SK-N-SH (cell line): ENCODE measurements at places on chromosomes 7 and 10.

GRCh38 chr7:137485818-137486217 is 142.3 kb upstream of the PTN start:
- no peaks in the 10 kb centered on the region; the same call in 1 of the 2 replicates for H3K4me1 ChIP-seq
- no peak overlapping the region for H3K4me3 ChIP-seq
- H3K27me3 ChIP-seq: no peaks in the 10 kb centered on the region
- H3K27ac ChIP-seq: no peak overlapping the region

GRCh38 chr10:58435297-58435985 is 50.2 kb downstream of the TFAM start:
- no peak overlapping the region for H3K4me3 ChIP-seq
- H3K27ac ChIP-seq: peak overlapping the region; percentile 89
- H3K4me1 ChIP-seq: peaks cover 13% of the 10 kb centered on the region
- no peak for DNase-seq

DNA sequence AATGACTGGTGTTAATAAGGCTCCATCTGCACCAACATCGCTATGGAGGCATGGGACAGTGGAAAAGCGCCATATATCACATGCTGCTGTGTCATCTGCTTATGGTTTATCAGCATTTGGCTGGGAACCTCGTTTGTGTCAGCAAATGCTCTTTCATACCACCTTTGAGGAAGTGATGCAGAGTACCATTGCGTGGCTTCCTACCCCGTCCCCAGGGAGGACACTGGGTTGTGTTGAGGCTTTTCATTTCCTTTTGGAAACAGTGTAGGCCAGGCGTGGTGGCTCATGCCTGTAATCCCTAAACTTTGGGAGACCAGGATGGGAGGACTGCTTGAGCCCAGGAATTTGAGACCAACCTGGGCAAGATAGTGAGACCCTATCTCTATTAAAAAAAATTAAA is 6.8 kb downstream of the TACR2 start:
- peaks cover 21% of the 10 kb centered on the region for H3K4me1 ChIP-seq
- no peaks in the 10 kb centered on the region for H3K36me3 ChIP-seq
- DNase-seq: no peak
- no peaks in the 10 kb centered on the region for H3K27me3 ChIP-seq

GRCh38 chr7:53812135-53812534 is 730.0 kb upstream of the VSTM2A start:
- no peaks in the 10 kb centered on the region for H3K36me3 ChIP-seq
- DNase-seq: no peak
- no peak overlapping the region for H3K4me3 ChIP-seq

GRCh38 chr7:2049782-2050510 is 182.8 kb downstream of the MAD1L1 start:
- H3K27ac ChIP-seq: no peak overlapping the region
- no peak for DNase-seq
- H3K4me1 ChIP-seq: peaks cover 17% of the 10 kb centered on the region; the same call in 1 of the 2 replicates
- no peaks in the 10 kb centered on the region for H3K27me3 ChIP-seq
- H3K36me3 ChIP-seq: no peaks in the 10 kb centered on the region
- H3K4me3 ChIP-seq: no peak overlapping the region

GRCh38 chr7:158784270-158784669 is 45.0 kb downstream of the ESYT2 start:
- H3K27me3 ChIP-seq: no peaks in the 10 kb centered on the region
- no peak overlapping the region for H3K4me3 ChIP-seq
- peaks cover 57% of the 10 kb centered on the region for H3K36me3 ChIP-seq
- no peak for DNase-seq

DNA sequence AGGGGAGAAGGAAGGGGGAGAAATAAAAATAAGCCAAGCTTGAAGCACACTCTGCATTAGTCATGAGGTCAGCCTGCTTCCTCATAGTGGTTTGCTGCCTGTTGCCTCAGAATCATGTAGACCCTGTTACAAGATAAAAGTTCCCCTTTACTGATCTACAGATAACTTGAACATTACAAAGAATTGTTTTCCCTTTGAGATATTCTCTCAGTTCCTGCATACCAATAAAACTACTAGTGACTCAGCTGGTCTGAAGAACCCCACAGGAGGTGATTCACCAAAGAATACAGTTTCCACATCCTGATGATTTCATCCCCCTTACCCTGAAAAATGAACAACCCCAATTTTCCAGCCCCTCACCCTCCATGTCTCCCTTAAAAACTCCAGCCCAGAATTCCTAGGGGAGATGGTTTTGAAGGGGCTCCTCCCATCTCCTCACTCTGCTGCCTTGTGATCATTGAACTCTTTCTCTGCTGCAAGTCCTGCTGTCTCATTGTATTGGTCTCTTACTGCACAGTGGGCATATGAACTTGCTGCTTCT is 31.5 kb upstream of the NRP1 start:
- H3K36me3 ChIP-seq: no peaks in the 10 kb centered on the region
- H3K27ac ChIP-seq: peak overlapping the region; percentile 95
- H3K27me3 ChIP-seq: no peaks in the 10 kb centered on the region
- no peak overlapping the region for H3K4me3 ChIP-seq
- no peaks in the 10 kb centered on the region for H3K4me1 ChIP-seq

- peaks cover 74% of the 10 kb centered on the region for H3K36me3 ChIP-seq
- H3K4me3 ChIP-seq: no peak overlapping the region
- H3K27ac ChIP-seq: no peak overlapping the region; the same call in 1 of the 2 replicates
- no peaks in the 10 kb centered on the region for H3K27me3 ChIP-seq
- no peaks in the 10 kb centered on the region for H3K4me1 ChIP-seq
- no peak for DNase-seq
These were observed 76.6 kb downstream of the RBM33 start for GRCh38 chr7:155721056-155721455.

DNA sequence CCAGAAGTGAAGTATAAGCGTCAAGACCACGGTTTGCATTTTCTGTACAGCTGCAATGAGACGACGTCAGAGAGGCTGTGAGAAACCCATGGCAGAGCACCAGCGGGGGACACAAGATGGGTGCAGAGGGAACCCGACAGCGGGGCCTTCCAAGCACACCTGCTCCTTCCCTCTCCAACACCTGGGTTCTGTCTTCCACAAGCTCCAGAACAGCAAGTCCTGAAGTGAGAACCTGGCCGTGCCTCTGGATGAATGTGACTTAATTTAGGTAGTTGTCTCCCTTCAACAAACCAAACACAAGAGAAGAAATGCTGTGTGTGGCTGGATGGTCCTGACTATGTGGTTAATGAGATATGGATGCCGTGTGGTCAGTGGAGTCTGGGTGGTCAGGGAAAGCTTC is 76.1 kb downstream of the ADAM12 start:
- H3K36me3 ChIP-seq: no peaks in the 10 kb centered on the region
- no peaks in the 10 kb centered on the region for H3K27me3 ChIP-seq
- no peaks in the 10 kb centered on the region for H3K4me1 ChIP-seq
- H3K27ac ChIP-seq: no peak overlapping the region
